ENCODE measurements at places on chromosomes 6 and 20. TPM values are rescaled to one million over a fixed set of nuclear protein-coding genes. Genes with fewer than 3 reads are reported as not detected.
A peak's percentile ranks its signal among the peaks of the same experiment; 100 is the strongest.

GRCh38 chr6:39755231-39755630 is 30.0 kb upstream of the KIF6 start:
- no peaks in the 10 kb centered on the region for H3K4me1 ChIP-seq
- peak; percentile 29 for DNase-seq
- H3K36me3 ChIP-seq = no peaks in the 10 kb centered on the region
- no peak overlapping the region for H3K4me3 ChIP-seq
- H3K27ac ChIP-seq = no peak overlapping the region

GRCh38 chr20:7406671-7407070 is 533.6 kb downstream of the HAO1 start:
- no peaks in the 10 kb centered on the region for H3K36me3 ChIP-seq
- no peak for DNase-seq
- no peak overlapping the region for H3K27ac ChIP-seq
- H3K4me1 ChIP-seq = no peaks in the 10 kb centered on the region
- no peaks in the 10 kb centered on the region for H3K27me3 ChIP-seq

DNA sequence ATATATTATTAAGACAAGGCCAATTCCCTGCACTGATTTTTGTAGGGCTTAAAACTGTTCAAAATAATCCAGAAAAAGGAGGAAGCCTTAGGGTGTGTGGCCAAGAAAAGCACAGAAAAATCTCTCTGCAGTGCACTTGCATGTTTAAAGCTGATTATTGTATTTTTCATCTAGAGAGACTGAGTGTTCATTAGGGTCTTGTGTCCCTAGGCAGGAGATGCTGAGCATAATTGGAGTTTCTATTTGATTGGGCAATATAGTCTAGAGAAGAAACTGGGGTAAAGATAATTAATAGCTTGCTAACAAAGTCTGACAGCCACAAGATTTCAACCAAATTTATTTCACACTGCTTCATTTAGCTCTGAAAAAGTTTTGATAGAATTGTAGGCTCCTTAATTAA is 2.4 kb downstream of the FLRT3 start:
- no peak overlapping the region for H3K4me3 ChIP-seq
- H3K4me1 ChIP-seq = no peaks in the 10 kb centered on the region
- DNase-seq = no peak
- H3K27ac ChIP-seq = no peak overlapping the region
- no peaks in the 10 kb centered on the region for H3K36me3 ChIP-seq

DNA sequence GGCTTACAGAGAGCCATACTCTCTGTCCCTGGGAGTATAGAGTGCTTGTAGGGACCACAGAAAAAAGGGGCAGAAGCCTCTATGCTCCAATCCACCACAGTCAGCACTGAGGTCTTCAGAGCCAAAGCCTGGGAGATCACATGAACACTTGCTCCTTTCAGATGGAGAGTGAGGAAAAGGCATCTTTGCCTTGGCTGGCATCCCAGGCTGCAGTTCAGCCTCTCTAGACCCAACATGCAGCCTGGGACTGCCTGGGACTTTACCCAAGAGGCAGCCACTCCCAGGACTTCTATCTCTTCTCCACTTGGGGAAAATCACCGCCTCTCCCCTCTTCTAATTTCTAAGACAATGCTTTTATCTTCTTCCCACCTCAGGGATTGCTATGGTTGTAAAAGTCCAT is 46.5 kb upstream of the MYLIP start:
- DNase-seq = no peak
- no peak overlapping the region for H3K27ac ChIP-seq
- no peaks in the 10 kb centered on the region for H3K4me1 ChIP-seq
- H3K27me3 ChIP-seq = peaks cover 14% of the 10 kb centered on the region

- H3K4me3 ChIP-seq = no peak overlapping the region
- no peaks in the 10 kb centered on the region for H3K27me3 ChIP-seq
- peaks cover 4% of the 10 kb centered on the region for H3K4me1 ChIP-seq
Observed at GRCh38 chr6:74137911-74138310, 441.9 kb downstream of the CD109 start.

- H3K27ac ChIP-seq = no peak overlapping the region
- peaks cover 15% of the 10 kb centered on the region for H3K27me3 ChIP-seq
- no peak for DNase-seq
- H3K4me1 ChIP-seq = no peaks in the 10 kb centered on the region
- no peaks in the 10 kb centered on the region for H3K36me3 ChIP-seq
Observed at GRCh38 chr6:31222496-31222895, 49.4 kb downstream of the HLA-C start.

GRCh38 chr20:44092551-44093248 is 94.3 kb downstream of the JPH2 start:
- H3K4me1 ChIP-seq = peaks cover 3% of the 10 kb centered on the region
- peaks cover 2% of the 10 kb centered on the region for H3K27me3 ChIP-seq
- peak; percentile 49 for DNase-seq

DNA sequence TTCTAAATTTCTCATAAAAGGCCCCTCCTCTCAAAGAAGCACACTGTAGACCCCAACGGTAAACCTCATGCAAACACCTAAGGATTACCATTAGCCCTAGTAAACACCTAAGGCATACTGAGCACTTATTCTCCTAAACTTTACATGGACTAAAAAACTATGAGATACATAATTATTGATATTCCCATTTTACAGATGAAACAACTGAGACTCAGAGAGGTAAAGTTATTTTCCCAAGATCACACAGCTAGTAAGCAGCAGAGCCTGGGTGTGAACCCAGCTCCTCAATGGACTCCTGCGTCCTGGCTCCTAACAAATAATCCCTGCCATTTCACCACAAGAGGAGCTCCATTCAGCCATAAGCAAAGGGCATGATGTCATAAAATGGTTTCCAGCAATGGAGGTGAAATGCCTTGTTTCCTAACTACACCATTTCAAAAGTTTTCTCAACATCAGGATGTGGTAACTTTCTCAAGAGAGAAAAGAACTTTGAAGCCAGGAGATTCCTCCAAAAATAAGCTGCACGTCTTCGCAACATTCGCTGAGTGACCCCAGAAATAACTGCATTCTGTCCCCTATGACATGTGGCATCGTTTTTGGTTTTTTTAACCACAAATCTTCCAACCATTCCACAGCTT is 4.1 kb downstream of the ATP9A start:
- DNase-seq = peak; percentile 27
- H3K4me3 ChIP-seq = no peak overlapping the region
- no peaks in the 10 kb centered on the region for H3K27me3 ChIP-seq
- H3K4me1 ChIP-seq = peaks cover 6% of the 10 kb centered on the region
- 0 out of 2 replicates have a peak, but pooled peaks cover 2% of the 10 kb centered on the region for H3K36me3 ChIP-seq
- no peak overlapping the region for H3K27ac ChIP-seq

GRCh38 chr20:62741191-62741691 is 32.6 kb downstream of the NTSR1 start:
- H3K4me1 ChIP-seq = peaks cover 13% of the 10 kb centered on the region
- no peaks in the 10 kb centered on the region for H3K36me3 ChIP-seq
- H3K27ac ChIP-seq = peak overlapping the region; percentile 58
- H3K4me3 ChIP-seq = no peak overlapping the region
- H3K27me3 ChIP-seq = no peaks in the 10 kb centered on the region

- no peaks in the 10 kb centered on the region for H3K27me3 ChIP-seq
- no peak overlapping the region for H3K27ac ChIP-seq
- H3K4me1 ChIP-seq = no peaks in the 10 kb centered on the region
- H3K36me3 ChIP-seq = no peaks in the 10 kb centered on the region
- H3K4me3 ChIP-seq = no peak overlapping the region
Observed at GRCh38 chr6:120779441-120779840, 554.8 kb downstream of the TBC1D32 start.

DNA sequence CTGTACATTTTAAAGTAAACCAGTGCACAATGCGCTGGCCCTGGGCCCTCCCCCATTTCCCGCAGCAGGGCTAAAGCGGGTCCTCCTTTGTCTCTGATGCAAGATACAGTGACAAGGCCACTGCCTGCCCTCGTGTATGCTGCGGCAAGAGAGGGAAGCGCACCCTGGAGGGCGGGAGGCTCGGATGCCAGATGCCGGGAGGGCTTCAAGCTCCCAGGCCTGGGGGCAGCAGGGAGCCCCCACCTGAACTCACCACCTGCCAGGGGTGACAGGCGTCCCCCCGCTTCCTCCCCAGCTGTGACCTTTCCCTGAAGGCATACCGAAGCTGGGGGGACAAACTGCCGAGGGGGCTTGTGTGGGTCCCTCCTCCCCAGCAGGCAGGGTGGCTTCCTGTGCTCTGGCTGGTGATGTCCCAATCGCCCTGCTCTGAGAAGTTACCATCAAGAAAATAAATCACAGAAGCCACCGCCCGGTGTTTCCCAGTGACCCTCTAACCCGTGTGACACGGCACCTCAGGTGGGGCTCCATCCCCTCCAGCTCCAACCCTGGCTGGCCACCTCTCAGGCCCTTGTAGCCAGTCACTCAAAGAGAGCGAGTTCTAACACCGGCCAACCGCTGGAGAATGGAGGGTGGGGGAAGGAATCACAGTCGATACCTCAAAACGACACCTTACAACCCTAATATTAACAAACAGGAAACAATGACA is 203.3 kb downstream of the PREX1 start:
- peaks cover 2% of the 10 kb centered on the region for H3K27me3 ChIP-seq
- DNase-seq = no peak
- no peaks in the 10 kb centered on the region for H3K4me1 ChIP-seq
- H3K36me3 ChIP-seq = no peaks in the 10 kb centered on the region
- no peak overlapping the region for H3K4me3 ChIP-seq

VIP gene
- not detected for total RNA-seq

CDSN gene
- not detected for total RNA-seq

RFX6 gene
- not detected for total RNA-seq

BPIFB2 gene
- total RNA-seq = not detected

ULBP1 gene
- total RNA-seq = 0.56 TPM

PRDM13 gene
- not detected for total RNA-seq

COL20A1 gene
- total RNA-seq = not detected

PRSS16 gene
- not detected for total RNA-seq

ZSCAN31 gene
- 4.2 TPM for total RNA-seq

Data from IMR-90 (cell line).